ENCODE measurements at places on chromosomes 3 and 15.
A peak's percentile ranks its signal among the peaks of the same experiment; 100 is the strongest.

DNA sequence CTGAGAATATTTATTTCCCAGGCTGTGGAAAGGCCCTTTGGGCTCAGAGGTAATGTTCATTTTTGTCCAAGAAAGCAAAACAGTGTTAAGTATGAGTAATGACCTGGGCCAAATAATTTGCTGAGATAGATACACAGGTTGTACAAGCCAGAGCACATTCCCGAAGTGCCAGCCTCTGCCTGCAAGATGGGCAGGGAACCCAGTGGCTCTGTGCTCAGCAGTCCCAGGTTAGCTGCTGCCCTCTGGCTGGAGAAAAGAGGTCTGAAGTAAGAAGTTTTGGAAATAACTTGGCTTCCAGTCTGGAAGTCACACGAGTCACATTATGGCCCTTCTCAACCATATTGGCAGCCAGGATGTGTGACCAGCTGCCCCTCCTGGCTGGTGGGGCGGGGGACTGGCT is 20.2 kb downstream of the MYZAP start:
- DNase-seq, result no peak

- DNase-seq, result no peak
Observed at GRCh38 chr3:21417991-21418390, 333.0 kb downstream of the ZNF385D start.

DNA sequence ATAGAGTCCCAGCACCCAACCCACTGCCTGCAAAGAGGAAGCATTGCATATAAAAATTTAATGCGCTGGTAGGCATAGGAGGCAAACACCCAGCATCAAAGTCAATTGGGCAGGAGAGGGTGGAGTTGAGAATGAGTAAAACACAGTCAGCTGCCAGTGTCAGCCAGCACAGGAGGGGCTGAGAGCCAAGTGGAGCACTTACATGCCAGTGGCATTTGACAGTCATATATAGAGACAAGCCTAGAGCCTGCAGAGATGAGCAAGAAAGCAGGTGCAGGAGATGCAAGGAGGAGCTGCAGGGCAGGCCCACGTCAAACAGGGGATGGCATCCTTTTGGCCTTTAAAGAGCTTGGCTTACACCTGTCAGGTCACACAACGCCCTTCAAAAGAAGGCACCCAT is 27.6 kb upstream of the ZFAND6 start:
- DNase-seq, result no peak

DNA sequence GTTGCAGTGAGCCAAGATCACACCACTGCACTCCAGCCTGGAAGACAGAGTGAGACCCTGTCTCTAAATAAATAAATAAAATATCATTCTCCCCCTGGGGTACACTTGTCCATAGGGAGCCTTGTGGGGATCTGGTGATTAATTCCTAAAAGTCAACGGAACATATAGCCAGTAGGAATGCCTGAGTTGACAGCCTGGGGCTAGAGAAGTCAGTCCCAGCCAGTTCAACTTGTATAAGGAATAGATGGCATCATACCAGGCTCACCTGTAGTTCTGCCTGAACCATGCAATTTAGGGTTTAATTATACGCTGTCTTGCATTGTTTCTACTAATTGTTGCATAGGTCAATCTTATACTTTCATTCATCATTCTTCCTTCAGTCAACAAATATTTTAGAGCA is 5.9 kb upstream of the BOC start:
- no peak for DNase-seq

- no peak for DNase-seq
Observed at GRCh38 chr3:425079-425478, 228.5 kb downstream of the CHL1 start.

DNA sequence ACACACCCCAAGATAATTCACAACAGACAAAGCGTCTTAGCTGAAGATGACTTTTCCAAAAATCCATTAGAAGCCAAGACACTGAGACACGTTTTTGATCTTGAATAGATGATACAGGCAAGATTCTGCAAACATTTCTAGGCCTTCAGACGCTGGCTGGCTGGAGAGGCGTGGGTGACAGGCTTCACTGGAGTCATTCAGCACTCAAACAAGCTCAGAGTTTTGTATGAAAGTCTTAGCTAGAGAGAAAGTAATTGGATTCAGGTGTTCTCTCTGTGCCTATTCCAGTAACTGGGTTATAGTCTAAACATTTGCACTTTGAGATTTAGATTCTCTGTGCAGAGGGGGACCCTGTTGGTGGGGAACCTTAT is 147.7 kb upstream of the BHLHE40 start:
- no peak for DNase-seq

GRCh38 chr3:97763586-97764406 is 762 bp upstream of the ARL6 start:
- no peak for DNase-seq

DNA sequence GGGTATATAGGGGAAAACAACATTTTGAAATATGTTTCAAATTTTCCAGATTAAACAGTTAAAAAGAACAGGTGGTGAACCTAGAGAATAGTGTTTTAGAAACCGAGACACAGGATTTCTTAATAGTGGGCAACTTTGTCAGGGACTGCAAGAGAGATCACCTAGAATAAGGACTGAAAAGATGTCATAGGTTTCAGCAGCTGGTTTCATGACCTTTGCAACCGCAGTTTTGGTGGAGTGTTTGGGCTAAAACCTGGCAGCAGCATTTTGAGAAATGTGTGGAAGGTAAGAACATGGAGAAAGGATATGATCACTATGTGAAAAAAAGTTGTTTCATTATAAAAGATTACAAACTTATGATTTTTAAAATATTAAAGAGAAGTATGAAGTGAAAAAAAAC is 34.9 kb downstream of the PRKCI start:
- no peak for DNase-seq

DNA sequence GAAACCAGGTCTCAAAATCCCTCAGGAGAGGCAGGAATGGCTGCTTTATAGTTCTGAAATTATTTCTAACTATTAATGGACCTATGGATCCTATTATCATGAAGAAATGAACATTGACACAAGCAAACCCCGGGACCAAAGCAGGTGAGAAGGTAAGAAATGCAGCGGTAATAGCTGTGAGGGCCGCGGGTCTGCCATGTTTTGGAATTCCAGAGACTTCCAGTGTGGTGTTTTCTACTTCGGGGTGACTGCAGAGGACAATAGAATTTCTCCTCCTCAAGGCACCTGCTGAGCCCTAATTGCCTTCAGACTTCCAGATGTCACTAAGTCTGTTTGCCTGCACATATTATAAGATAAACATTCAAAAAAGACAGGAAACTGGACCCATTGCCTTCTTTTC is 437.4 kb downstream of the GABRG3 start:
- no peak for DNase-seq

DNA sequence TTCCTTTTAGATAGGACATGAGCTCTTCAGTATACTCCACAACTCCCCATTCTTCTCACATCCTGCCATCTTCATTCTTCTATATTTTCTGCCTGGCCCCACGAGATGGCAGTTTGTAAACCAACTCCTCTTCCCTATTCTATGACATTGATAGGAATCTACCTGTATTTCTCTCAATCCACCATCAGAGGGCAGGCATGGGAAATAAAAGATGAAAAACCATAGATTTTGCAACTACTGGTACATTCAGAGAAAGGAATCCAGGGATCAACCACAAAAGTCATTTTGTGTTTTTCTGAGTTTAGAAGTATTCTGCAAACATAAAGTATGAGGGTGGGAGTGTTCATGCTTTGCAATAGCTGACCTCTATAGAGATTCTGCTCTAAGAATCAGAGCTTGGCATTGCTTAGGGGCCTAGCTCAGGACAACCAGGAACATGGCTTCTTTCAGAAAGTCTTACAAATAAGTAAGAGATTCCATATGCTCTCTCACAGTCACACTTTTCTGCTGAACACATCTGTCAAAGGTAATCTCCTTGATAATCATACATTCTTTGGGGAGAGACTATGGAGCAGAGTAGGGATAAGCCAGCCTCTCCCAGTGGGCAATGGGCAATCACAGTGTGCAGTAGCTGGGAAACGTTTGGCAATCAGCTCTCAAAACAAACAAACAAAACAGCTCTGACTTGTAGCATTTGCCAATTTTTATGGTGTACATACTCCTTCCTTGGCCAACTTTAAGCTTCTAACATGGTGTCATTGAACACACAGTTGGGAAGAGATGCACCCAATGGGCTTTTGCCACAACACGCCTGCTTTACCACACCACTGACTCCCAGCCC is 43.1 kb upstream of the SLC25A36 start:
- DNase-seq, result no peak

DNA sequence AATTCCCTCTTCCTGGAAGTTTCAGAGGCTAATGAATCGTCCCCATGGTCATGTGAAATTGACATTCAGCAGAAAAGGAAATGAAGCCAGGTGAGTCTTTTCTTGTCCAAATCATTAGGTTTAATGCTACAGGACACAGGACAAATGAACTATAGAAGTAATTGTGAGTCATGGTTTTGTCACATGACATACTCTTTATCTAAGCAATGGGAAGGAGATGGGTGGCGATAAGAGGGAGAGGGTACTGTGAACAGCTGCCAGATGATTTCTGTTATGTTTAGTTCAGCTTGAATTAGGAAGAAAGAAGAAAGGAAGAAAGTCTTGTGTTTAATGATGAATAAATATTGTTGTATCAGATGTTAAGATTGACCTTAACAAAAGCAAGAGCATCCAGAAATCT is 515.4 kb upstream of the ZNF717 start:
- DNase-seq, result no peak

- DNase-seq, result peak; percentile 60
Observed at GRCh38 chr15:73573572-73573971, 59.6 kb downstream of the NPTN start.

DNA sequence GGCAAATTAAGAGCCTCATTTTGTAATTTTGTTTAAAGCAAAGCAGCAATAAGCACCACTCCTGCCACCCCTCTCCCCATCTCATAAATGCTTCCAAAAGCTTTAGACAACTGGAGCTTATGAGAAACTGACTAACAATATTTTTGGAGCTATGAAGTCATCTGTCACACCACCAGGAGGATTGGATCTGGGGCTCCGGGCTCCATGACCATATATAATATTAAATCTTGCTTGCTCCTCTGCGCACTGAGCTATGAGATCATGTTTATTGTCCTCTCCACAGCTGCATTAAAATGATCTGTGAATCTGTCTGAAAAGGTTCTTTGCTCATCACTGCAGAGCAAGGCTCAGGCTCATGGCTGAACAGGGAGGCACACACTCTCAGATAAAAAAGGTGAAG is 323.7 kb downstream of the ZNF621 start:
- DNase-seq, result no peak

GRCh38 chr15:50891159-50891558 is 17.3 kb upstream of the AP4E1 start:
- DNase-seq, result no peak

GRCh38 chr3:155712008-155712407 is 32.9 kb downstream of the PLCH1 start:
- DNase-seq, result no peak

DNA sequence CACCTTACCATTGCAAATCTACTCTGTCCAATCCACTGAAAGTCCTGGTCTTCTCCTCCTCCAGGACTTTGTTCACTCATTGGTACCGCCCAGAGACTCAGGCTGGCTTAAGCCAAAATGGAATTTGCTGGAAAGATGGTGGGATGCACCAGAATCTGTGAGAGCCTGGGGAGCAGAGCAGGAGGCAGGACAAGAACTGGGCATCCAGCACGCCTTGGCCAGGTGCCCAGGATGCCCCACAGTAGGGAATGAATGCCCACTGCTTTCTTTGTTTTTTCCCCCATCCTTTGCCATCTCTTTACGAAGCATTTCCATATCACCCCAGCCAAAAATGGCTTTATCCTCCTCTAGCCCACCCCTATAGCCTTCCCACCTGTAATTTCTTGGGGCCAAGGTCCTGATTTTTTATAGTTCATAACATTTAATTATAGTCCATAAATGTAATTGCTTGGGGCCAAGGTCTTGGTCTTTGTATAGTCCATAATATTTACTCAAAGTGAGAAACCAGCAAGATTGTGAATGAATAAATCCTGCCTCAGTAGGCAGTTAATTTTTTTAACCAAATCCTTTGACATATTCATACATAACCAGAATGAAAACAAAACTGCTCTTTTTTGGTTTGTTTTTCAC is 23.3 kb upstream of the IREB2 start:
- DNase-seq, result no peak

DNA sequence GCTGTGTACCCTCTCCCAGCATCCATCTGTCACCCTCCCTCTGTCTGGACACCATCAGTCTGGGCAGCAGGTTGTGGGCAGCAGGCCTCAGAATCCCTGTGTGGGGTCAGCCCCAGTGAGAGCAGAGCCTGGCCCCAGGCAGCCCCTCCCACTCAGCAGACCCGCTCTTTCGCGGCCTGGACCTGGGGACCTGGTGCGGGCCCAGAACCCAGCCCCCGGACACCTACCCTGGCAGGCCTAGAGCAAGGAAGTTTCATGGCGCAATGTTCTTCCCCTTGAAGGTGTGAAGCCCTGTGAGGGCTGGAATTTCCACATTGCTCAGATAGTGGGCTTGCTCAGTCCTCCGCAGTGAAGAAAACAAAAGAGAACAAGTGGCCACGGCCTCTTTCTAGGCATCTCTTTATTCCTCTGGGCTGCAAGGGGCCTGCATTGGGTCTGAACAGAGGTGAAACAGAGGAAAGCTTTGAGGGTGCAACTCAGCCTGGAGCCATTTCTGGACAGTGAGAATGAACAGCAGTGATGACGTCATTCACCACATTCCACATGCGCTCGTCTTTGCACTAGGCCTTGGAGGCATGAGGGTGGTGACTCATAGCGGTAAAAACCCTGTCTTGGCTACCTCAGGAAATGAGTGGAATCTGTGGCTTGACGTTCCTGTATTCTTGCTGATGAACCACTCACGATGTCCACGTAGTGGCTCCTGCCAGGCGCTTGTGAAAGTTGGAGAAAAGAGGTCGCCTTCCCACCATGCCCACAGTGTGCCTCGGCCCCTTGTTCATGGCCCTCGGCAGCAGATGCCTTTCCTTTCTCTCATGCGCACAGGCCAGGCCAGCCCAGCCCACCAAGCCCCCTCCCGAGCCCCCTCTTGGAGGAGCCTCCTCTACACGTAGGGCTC is 66.1 kb downstream of the SLC30A4 start:
- no peak for DNase-seq

DNA sequence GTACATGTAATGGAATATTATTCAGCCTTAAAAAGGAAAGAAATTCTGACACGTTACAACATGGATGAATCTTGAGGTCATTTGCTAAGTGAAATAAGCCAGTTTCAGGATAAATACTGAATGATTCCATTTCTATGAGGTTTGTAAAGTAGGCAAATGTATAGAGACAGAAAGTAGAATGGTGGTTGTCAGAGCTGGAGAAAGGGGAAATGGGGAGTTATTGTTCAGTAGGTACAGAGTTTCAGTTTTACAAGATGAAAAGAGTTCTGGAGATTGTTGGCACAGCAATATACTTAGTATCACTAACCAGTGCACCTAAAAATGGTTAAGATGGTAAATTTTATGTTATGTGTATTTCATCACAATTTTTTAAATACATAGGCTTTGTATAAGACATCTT is 60.6 kb downstream of the USP8 start:
- no peak for DNase-seq

- DNase-seq, result no peak
Observed at GRCh38 chr15:67907184-67907723, 67.4 kb upstream of the RNU6-1 start.

DNA sequence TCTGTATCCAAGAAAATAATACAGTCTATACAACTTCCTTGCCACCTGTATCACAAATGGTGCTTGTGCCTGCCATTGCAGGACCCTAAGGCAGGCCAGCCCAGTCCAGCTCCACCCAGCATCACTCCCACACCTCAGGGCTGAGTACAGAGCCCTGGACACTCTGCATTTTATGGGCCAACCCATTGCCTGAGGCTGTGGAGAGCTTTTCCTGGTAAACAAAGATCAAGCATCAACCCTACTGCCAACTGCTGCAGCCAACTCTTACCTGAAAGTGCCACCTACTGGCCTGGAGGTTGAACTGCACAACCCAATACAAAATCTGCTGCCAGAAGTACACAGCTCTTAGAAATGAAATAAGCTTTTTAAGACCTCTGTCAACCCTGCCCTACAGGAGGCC is 1082.2 kb downstream of the NAALADL2 start:
- DNase-seq, result no peak

All from Right ventricle myocardium inferior (tissue), 1 donor.